Fibroblast of lung (primary cell): ENCODE measurements at places on chromosomes 1 and 21. TPM values are rescaled to one million over a fixed set of nuclear protein-coding genes. Genes with fewer than 3 reads are reported as not detected.

DNA sequence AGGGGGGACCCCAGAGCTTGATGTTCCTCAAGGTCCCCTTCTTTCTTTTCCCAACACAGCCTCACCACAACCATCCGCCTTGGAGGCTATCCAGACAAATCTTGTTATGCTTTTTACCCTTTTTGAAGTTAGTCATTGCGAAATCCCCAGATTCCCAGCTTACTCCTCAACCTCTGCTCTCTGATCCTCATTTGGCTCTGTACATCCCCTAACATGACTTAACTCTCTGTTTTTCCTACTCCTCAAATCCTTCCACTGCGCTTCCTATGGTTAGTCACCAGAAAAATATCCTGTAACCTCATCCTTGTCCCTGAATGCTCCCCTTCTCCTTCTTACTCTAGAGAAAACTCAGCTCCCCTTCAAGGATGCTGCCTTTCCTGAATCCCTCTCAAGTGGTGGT, 189.1 kb upstream of the POU3F1 start:
- no peak overlapping the region for H3K27ac ChIP-seq
- no peaks in the 10 kb centered on the region for H3K4me1 ChIP-seq
- no peaks in the 10 kb centered on the region for H3K27me3 ChIP-seq
- no peaks in the 10 kb centered on the region for H3K36me3 ChIP-seq
- H3K4me3 ChIP-seq = no peak overlapping the region

GRCh38 chr1:67723620-67724019, 38.6 kb downstream of the GADD45A start:
- H3K4me1 ChIP-seq = peaks cover 30% of the 10 kb centered on the region
- H3K4me3 ChIP-seq = no peak overlapping the region
- H3K36me3 ChIP-seq = no peaks in the 10 kb centered on the region
- peak; percentile 87 for DNase-seq

Gene OR2T29
- not detected in 2 replicates for total RNA-seq

- no peak overlapping the region for H3K4me3 ChIP-seq
- peaks cover 3% of the 10 kb centered on the region for H3K27me3 ChIP-seq
- no peaks in the 10 kb centered on the region for H3K36me3 ChIP-seq
- no peak for DNase-seq
Measured at GRCh38 chr1:205497351-205497750, 7.1 kb upstream of the CDK18 start.

- peaks cover 15% of the 10 kb centered on the region for H3K4me1 ChIP-seq
- no peak overlapping the region for H3K27ac ChIP-seq
- peak; percentile 44 for DNase-seq
- no peak overlapping the region for H3K4me3 ChIP-seq
Measured at GRCh38 chr1:40078512-40079333, 18.3 kb downstream of the PPT1 start.

DNA sequence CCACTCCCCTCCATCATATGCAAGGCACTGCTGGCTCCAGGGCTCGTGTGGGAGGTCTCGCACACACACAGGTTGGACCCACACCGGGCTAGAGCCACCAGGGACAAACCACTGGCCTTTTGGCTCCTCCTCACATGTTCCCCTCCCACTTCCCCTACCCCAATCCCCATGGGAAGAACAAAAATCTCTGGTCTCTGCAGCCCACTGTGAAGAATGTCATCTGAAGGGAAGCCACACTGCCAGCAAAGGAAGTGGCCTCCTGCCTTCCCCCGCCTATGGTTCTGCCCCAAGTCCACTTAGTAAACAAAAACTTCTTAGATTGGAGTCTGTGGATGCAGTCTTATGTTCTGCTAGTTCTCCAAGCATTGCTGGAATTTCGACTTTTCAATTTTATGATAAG, 24.2 kb downstream of the OLFML3 start:
- H3K36me3 ChIP-seq = no peaks in the 10 kb centered on the region
- no peak overlapping the region for H3K4me3 ChIP-seq
- DNase-seq = no peak
- no peaks in the 10 kb centered on the region for H3K4me1 ChIP-seq
- H3K27me3 ChIP-seq = peaks cover 2% of the 10 kb centered on the region
- no peak overlapping the region for H3K27ac ChIP-seq
